ENCODE measurements at places on chromosomes 4 and X.

- DNase-seq, result no peak
These were observed 15.6 kb downstream of the RGN start for GRCh38 chrX:47093860-47094259.

GRCh38 chr4:41281038-41281634, 24.4 kb downstream of the UCHL1 start:
- peak; percentile 81 for DNase-seq

GRCh38 chrX:147827070-147827469, 84.6 kb upstream of the FMR1 start:
- DNase-seq, result no peak

GRCh38 chrX:150157291-150157690, 205.8 kb upstream of the MAMLD1 start:
- no peak for DNase-seq

- no peak for DNase-seq
These were observed 14.9 kb downstream of the SNX12 start for GRCh38 chrX:71053217-71053621.

- DNase-seq, result no peak
These were observed 783 bp downstream of the RBPJ start for GRCh38 chr4:26321373-26322221.

- no peak for DNase-seq
These were observed 70.9 kb upstream of the FAM9C start for GRCh38 chrX:13115146-13115855.

DNA sequence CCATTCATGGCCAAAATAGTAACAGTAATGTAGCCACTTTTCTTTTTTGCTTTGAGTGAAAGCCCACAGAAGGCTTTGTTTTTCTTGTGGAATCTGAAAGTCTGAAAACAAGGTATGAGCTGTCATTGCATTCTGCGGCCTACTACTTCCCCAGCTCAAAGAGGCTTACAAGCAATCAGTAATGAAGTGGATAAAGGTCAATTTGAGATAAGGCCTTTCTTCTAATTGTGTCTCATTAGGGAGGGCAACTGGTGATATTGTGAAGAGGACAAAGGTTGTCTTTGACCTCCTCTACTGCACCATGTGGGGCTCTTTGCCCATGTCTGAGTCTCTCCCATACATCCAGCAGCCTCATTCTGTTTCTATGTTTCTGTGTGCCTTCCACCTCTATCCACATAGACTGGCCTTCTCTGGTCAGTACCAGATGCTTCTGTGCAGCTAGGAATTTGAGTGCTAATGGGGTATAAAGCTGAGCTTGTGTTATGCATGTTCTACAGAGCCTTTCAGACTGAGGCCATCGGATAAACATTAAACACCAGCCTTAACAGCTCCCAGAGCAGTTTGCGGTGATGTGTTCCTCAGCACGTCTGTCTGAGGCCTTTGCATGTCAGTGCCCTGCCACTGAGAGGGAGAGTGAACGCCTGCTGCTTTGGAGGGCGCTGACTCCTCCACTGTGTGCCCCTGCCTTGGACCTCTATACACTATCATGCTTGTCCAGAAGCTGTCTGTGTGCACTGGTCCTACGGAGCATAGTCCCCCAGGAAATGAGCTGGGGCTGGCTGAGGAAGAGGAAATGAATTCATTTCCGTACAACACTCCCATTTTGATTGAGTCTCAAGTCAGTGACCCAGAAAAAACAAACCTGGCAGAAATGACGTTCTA, 80.2 kb downstream of the SH2D1A start:
- DNase-seq, result no peak

DNA sequence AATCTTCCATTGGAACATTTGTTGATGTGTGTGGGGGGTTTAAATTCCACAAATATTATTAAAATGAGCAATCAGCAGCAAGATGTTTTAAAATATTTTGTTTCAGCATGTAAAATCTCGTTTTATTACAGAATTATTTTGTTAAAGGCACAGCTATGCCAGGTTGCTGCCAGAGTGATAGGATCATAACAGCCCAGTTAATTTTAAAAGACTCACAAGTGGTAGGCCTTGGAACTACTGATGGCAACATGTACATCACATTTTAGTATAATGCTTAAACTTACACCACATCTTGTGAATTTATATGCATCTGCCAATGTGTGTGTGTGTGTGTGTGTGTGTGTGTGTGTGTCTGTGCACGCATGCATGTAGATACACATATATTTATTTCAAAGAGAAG, 97.8 kb upstream of the SPRY1 start:
- DNase-seq, result no peak

DNA sequence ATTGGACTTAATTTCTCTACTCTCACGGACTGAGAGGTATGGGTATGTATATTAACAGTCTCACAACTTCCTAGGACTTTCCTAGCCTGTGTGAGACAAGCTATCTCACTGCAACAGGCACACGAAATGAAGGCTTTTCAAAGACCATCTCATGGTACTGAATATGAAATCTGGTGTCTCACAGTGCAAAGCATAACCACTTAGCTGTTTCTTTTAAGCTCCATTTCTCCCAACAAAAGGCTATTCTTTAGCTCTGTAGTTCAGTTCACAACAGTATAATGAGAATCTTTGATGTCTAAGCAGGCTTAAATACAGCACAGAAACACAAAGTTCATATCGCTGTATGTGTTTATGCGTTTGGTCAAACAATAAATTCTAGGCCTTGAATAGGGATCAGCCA, 116.2 kb upstream of the PCDH18 start:
- no peak for DNase-seq

DNA sequence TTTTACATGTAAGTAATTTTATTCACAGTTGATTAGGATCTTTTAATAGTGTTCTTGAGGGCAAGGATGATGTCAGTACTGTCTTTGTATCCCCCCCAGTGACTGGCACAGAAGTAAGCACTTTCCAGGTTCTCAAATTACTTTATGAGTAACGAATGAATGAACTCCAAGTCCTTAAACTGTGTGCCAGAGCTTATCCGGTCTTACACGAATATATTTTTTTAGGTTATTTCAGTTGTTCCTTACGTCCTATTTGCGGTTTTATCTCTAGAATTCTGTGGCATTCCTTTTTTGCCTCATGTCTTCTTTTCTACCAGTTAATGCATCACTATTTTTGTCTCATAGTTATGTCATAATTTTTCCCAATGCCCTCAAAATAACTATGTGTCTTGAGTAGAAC, 106.9 kb upstream of the MID1IP1 start:
- no peak for DNase-seq

GRCh38 chr4:1579001-1579900, 104.9 kb downstream of the FAM53A start:
- DNase-seq, result no peak

GRCh38 chrX:134764202-134764785, 106.0 kb upstream of the PLAC1 start:
- no peak for DNase-seq

DNA sequence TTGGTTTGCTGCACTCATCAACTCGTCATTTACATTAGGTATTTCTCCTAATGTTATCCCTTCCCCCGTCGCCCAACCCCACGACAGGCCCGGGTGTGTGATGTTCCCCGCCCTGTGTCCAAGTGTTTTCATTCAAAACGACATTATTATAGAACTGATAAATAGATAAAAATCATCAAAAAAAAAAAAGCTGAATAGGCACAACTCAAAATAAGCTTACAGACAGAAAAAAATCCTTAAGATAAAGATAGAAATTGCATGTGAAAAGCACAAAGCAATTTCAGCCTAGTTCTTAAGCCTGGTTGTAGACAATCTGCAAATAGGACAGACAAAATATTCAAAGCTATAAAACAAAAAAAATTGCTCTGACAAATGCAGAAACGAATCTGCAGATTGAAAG, 142.9 kb upstream of the LNX1 start:
- DNase-seq, result no peak

GRCh38 chr4:97496298-97496873, 646.9 kb downstream of the STPG2 start:
- no peak for DNase-seq

DNA sequence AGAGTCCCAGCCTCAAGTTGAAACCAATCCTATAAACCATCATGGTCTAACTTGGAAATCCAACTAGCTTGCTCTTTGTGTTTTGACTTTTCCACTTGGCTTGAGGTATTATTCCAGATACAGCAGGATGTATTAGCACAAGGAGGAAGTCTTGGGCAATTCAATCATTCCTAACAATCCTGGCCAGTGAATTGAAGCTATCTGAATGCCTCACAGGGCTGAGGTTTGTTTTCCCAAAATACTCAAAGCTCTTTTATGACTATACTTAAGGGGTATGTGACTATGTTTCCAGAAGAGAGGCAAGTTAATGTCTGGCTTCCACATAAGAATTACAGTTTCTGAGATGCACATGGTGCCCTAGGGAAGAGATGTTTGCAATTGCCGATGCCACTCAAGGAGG, 66.8 kb upstream of the SH3RF1 start:
- no peak for DNase-seq

DNA sequence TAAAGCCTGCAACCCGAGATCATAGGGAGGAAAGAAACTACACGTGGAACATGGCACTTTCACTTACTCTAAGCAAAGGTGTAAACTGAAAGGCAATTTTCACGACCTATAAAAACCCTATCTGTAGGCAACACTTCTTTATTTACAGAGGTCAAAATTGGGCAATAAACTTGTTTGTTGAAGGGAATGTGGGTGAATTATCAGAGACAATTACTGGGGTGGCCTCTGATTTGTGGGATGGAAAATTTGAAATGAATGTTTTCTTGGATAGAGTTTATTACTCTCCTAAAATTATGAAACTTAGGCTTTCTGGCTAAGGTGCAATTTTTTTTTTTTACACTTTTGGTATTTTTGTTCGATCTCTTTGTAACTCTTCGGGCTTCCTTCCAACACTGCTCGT, 734.1 kb upstream of the TENM3 start:
- DNase-seq, result peak; percentile 26

GRCh38 chrX:9471571-9471985, 6.7 kb downstream of the TBL1X start:
- no peak for DNase-seq
